Neural progenitor cell (in vitro differentiated cells): ENCODE measurements at places on chromosomes 6 and 20. TPM values are rescaled to one million over a fixed set of nuclear protein-coding genes. Genes with fewer than 3 reads are reported as not detected.

GRCh38 chr6:167497428-167498056 lies 172.7 kb downstream of the TTLL2 start:
- DNase-seq: no peak

- DNase-seq: no peak
These were observed 519.1 kb upstream of the EYS start for GRCh38 chr6:66226109-66226508.

DNA sequence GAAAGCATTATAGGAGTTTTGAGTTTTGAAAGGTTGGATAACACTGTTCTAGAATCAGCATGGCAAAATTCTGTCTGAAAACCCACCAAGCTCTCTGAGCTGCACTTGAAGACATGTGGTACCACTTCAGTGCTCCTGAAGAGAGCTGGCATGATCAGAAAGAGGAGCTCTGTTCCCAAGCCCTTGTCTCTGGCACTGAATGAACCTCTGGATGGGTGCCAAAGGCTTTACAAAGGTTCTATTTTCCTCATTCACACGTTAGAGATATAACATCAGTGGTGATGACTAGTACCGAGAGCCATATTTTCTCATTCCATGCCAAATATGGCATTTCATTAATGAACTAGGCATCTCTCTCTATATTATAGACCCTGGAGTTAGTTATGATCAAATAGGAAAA lies 301.8 kb upstream of the ID4 start:
- no peak for DNase-seq

PPT2 gene
- total RNA-seq: 18.6 and 38.2 TPM in 2 replicates

SLC35D3 gene
- total RNA-seq: 0.58 TPM in 1 of 2 replicates, not detected in the other

DNA sequence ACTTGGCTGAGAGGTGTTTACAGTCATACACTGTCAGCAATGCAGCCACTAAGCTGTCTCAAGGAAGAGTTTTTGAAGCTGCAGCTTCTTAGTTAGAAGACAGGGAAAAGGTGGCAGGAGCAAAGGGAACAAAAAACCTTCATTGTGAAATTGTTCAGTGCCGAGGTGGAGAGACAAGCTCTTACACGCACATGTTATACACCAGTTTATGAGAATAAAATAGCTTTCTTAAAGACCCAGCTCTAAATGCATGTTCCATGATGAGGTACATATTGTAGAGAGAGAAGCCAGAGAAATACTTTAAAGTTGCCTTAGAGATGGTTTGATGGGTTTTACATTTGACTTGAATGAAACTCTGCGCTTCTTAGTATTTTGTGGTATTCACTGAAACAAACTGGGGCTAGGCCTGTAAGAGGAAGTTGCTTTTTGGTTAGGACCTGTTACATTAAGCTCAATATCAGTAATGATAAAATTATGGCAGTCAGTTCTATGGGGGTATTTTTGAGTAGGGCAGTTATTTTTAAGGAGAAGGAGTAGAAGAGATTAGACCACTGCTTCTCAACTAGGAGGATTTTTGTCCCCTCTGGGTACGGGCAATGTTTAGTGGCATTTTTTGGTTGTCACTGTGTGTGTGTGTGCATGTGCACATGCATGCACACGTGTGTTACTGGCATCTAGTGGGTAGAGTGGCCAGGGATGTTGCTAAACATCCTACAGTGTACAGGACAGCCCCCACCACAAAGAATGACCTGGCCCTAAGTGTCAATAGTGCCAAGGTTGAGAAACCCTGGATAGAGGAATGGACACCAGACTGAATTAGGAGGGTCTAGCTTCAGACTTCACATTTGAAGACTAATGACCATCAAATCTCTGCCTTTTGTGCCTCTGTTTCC lies 9.8 kb downstream of the NEDD9 start:
- no peak for DNase-seq

EHMT2 gene
- 93.3 and 189 TPM in 2 replicates for total RNA-seq
